ENCODE measurements at places on chromosomes 1 and 21.

- no peak for DNase-seq
Observed at GRCh38 chr1:18582890-18583289, 47.8 kb upstream of the PAX7 start.

DNA sequence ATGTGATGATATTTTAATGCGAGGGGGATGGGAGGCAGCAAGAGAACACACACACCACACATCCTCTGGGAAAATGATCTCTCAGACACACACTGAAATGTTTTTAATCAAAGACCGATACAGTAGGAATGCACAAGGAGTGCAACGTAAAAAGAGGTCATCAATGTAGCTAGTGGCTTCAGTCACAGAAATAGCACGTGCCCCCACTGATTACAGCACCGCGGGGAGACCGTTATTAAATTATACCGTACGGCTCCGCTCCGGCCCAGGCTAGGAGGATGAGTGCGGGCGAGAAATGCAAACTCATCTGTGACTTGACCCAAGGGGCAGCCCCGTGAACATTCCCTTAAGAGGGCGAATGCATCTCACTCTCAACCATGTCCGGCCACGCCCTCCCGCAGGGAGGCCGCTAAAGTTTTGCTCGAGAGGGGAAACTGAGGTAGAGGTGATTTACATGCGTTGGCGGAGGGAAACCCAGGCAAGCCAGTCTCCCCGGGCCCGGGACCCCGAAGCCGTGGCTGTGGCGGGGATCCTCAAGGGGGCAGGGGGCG, 552 bp downstream of the UBR4 start:
- DNase-seq = peak; percentile 57

- DNase-seq = no peak
Observed at GRCh38 chr1:55604179-55604578, 389.0 kb upstream of the USP24 start.

DNA sequence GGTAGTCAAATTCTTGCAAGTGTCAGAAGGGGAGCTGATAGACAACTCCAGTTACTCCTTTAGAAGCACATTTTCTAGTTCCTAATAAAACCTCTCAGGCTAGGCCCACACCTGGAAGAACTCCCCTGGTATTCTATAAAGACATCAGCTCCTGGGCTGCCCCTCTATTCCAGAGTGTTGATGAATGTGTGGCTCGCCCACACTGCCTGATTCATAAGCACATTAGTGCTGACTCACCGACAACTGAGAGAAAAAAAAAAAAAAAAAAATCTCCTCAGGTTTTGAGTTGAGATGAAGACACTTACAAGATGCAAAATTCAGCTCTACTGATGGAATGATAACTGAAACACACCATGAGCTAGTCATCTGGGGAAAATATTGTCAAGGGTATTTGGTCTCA, 188.1 kb downstream of the TNR start:
- no peak for DNase-seq

DNA sequence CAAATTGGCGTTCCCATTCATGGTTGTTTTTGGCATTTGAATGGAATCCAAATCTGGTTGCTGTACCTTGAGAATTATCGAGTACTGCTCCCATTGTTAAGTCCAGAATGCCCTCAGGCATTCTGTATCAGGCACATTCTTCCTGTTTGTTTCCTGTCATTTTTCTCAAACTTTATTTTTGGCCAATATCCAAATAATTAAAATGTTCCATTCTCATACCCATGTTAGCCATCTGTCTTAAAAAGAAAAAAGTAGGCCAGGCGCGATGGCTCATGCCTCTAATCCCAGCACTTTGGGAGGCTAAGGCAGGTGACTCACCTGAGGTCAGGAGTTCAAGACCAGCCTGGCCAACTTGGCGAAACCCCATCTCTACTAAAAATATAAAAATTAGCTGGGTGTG, 29.3 kb upstream of the SHISA4 start:
- DNase-seq = no peak

- DNase-seq = no peak
Observed at GRCh38 chr1:71676979-71677925, 596.4 kb upstream of the ZRANB2 start.

- DNase-seq = no peak
Observed at GRCh38 chr1:42379794-42380585, 602 bp upstream of the RIMKLA start.

DNA sequence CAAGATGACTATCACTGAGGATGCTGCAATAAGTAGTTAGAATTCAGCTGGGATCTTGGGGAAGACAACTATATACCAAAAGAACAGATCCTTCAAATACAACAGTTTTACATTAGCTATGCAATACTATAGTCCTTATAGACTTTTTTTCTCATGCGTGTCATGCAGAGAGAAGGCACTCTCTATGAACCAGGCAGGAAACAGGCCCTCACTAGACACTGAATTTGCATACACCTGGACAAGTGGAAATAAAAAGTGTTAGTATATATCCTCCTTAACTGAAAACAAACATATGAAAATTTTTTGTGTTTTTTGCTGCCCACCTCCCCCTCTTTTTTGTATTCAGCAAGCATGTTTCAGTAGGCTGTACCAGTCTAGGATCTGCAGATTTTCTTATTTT, 29.9 kb downstream of the TMCO1 start:
- DNase-seq = no peak

- no peak for DNase-seq
Observed at GRCh38 chr1:182955596-182956588, 2.9 kb upstream of the SHCBP1L start.

GRCh38 chr21:15455819-15456462, 273.8 kb upstream of the USP25 start:
- DNase-seq = no peak

DNA sequence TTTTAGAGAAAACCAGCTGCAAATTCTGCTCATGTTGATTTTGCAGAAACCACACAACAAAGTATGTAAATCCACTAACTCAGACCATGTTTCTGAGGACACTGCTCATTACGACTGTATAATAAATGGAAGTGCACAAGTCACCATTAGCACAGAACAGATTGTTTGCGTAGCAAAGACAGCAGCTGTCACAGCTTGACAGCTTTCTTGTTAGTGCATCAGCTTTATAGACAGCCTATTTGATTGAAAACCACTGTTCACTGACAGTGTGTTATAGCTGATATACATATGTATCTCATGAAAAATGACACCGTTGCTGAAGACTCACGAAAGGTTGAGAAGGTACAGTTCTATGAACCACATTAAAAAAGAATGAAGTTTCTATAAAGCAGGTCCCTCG, 560.2 kb upstream of the ZRANB2 start:
- DNase-seq = no peak

DNA sequence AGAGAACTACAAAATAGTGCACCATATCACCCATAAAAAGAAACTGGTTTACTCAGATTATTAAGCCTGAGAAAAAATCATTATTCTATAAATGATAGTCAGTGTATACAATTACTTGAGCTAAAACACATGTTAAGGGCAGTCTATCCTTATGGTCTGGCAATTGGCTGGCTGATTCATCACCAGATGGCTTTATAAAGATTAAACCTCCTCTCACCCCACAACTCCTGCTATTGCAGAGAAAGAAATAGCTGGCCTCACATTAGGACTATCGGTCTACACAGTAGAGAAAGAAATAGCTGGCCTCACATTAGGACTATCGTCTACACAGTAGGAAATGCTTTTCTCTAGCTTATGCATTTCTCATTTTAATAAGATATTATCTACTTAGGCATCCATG, 21.2 kb downstream of the CEP170 start:
- DNase-seq = no peak

GRCh38 chr1:200628223-200628881, 7.8 kb upstream of the KIF14 start:
- peak; percentile 45 for DNase-seq

DNA sequence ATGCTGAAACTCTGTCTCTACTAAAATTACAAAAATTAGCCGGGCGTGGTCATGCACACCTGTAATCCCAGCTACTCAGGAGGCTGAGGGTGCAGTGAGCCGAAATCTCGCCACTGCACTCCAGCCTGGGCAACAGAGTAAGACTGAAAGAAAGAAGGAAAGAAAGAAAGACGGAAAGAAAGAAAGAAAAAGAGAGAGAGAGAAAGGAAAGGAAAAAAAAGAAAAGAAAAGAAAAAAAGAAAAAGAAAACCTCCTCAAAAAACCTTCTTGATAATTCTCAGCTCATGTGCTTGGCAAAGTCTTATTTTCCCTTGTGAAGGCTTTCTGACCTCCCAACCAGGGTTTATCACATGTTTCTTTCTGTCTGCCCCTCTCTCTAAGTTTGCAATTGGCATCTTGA, 7.3 kb downstream of the NID1 start:
- no peak for DNase-seq

DNA sequence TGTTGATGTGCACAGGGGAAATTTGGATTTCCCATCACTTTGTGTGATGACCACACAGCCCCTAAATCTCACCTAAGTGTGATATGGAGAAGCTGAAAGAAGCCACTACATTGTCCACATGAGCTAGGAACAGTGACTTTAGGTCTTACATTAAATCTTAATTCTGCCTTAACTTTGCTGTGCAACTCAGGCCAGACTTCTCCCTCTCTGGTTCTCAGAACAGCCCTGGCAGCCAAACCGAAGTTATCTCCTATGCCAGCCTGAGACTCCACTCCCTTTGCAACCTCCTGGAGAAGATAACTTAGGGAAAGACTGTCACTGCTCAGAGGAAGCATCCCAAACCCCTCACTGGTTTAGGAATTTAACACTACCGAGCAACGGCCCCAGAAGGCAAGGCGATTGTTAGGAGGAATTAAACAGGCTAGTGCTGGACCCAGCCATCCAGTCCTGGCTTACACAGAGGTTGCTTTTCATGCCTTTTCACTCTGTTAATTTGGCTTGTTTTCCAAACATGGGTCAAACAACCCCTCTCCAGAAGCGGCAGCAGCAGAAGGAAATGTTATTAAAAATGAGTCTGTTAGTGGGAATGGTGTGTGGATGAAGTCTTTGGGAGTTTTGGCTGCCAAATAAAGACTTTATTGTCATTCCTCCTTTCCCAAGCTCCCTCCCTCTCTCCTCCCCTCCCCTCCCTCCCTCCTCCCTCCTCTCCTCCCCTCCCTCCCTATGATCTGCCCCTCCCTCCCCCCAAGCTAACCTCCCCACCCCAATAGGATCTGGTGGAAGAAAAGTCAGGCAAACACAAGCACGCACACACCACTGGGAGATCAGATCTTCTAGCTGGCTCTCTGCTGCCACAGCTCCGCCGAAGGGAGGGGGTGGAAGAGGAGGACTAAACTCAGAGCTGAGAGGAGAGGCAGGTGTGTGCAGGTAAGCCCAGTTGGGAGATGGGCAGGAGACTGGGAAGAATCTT, at the start of gene PRELP:
Gene PRELP (plus strand): TSS at position 795 of the 970 bp plus-strand sequence. CDS start 7,379 bp downstream, outside the sequence.
- DNase-seq = no peak

GRCh38 chr1:41764656-41765055, 154.1 kb downstream of the HIVEP3 start:
- no peak for DNase-seq

- no peak for DNase-seq
Observed at GRCh38 chr1:107793896-107794453, 171.0 kb downstream of the VAV3 start.

GRCh38 chr1:116708255-116708900, 40.8 kb upstream of the IGSF3 start:
- no peak for DNase-seq

- no peak for DNase-seq
Observed at GRCh38 chr1:55646181-55646580, 431.0 kb upstream of the USP24 start.

GRCh38 chr1:61993331-61993961, 201.2 kb upstream of the L1TD1 start:
- DNase-seq = no peak

DNA sequence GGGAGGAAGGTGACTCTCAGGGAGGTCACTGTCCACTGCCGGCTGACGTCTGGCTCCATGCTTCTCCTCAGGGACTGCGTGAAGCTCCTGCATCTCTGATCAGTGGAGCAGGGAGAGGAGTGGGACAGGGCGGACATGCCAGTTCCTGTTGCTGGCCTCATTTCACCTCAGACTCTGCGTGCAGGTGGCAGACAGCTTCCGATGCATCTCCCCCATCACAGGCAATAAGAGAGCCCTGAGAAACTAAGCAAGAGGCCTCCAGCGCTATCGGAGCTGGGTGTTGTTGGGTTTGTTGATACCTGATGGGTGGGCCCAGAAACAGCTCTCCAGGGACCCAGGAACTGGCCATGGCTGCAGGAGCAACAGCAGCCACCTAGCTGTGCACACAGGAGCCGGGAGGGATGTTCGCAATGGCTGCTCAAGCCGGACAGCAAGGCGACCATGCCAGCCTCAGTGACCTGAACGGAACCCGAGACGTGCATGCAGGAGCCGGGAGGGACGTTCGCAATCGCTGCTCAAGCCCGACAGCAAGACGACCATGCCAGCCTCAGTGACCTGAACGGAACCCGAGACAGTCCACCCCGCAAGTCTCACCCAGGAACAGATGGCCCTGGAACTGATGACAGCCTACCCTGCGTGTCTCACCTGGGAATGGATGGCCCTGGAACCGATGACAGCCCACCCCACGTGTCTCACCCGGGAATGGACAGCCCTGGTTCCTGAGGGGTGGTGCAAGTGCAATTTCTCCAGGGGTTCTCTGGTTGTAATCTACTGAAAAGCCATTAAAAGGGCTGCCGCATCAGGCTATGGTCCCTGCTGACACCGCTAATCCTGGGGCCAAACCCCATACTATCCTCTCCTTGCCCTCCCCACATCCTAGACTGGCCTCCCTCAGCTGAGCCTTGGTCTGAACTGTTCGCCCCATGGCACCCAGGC, 14.2 kb upstream of the PCBP3 start:
- DNase-seq = no peak

- DNase-seq = no peak
Observed at GRCh38 chr1:30257742-30258380, 465.5 kb downstream of the MATN1 start.

DNA sequence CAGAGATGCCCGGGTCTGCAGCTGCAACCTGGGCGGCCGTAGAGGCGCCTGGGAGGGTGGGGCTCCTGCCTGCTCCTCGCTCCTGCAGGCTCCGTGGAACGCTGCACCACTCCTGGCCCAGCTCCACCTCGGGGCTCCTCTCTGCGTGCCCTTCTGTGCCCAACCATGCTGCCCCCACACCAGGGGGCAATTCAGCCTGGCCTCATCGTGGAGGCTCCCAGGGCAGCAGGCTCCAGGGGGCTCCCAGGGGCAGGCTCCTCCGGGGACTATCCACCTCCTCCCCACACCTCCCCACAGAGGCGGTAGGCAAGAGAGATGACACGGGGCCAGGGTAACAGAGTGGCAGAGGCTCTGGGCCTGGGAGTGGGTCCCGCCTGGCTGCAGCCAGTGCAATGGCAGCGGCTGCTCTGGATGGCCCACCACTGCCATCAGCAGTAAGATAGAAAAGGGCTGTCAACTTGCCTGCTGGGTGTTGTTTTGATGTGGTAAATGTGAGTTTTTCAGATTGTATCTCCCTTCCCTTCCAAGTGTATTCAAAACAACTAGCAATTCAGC, 22.4 kb upstream of the LRRC8C start:
- DNase-seq = peak; percentile 36

GRCh38 chr1:234851450-234852438, 241.8 kb upstream of the IRF2BP2 start:
- no peak for DNase-seq

- no peak for DNase-seq
Observed at GRCh38 chr1:210262897-210263272, 30.3 kb downstream of the SERTAD4 start.

GRCh38 chr21:42417533-42417932, 13.8 kb downstream of the UBASH3A start:
- no peak for DNase-seq

All from stimulated activated CD4-positive, alpha-beta T cell treated with anti-CD3 and anti-CD28 coated beads, Interleukin-15, amount 100 ng/mL, for 48 hours (primary cell).